ENCODE measurements at places on chromosomes 11 and 22.

GRCh38 chr11:125777309-125777708, 1.3 kb downstream of the PATE2 start:
- ATAC-seq, result no peak

- no peak for ATAC-seq
These were observed 29.5 kb downstream of the APOL5 start for GRCh38 chr22:35746946-35747703.

- ATAC-seq, result no peak
These were observed 55.5 kb upstream of the SLC5A12 start for GRCh38 chr11:26777372-26777808.

- no peak for ATAC-seq
These were observed 577.1 kb upstream of the CCDC90B start for GRCh38 chr11:83863272-83863671.

- no peak for ATAC-seq
These were observed 60.5 kb downstream of the IGLL1 start for GRCh38 chr22:23519442-23520157.

DNA sequence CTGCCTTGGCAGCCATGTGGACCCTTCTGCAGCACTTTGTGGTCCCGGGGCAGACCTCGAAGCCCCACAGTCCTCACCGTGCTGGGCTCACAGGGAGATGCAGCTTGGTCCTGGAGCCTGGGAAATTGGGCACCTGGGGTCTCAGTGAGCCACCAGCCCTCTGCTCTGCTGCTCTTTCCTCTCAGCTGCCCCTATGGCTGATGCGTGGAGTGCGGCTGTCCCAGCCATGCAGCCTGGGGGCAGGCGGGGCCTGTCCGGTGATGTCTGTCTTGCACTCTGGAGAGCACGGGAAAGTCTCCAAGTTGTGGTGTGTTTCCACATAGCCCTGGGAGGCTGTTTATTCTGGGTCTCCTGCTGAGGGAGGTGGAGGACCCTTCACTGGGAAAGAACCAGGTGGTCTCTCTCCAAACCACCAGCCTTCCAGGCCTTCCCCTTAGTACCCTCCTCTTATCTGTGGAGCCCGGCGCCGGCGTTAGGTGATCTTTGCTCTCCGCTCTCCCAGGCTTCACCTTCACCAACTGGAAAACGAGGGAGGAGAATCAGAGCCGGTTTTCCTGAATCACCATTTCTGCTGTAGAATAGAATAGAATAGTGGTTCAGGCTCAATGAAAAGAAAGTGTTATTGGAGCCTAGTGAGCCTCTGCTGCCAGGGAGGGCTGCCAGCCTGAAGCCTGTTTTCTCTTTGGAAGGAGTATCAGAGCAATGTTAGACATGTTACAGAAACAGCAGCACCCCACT, 41.2 kb upstream of the GRAMD4 start:
- ATAC-seq, result no peak

DNA sequence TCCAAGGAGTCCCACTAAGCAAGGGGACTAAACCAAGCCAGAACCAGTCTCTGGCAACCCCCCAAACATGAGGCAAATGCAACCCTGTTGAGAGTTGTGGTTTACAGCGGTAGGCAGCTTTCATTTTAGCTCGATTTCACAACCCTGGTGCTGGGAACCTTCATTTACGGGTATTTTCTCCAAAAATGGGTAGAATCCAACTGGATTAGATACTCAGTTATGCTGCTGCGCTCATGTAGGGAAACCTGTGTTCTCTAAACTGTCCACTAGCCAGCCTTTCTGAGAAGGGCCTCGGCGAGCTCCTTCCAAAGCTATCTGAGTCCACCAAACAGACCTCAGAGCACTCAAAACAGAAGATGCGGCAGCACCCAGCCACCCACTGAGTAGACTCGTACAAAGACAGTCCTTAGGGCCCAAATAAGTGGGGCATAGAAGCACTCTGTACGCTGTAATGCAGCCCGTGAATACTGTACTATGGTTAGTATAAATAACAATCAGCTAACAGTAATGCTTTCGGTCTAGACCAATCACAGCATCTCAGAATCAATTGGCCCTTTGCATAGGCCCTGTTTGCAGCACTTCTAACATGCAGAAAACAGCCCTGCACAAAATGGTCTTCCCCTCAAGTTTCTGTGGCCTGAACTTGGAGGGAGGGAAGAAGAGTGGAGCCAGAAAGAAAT, 104.7 kb downstream of the ETS1 start:
- peak; percentile 73 for ATAC-seq

- no peak for ATAC-seq
These were observed 14.1 kb upstream of the RASL10A start for GRCh38 chr22:29329581-29329980.

GRCh38 chr11:61828379-61828628, 204 bp downstream of the FADS2 start:
- ATAC-seq, result no peak

- peak; percentile 44 for ATAC-seq
These were observed 5.5 kb downstream of the TTC28 start for GRCh38 chr22:28674121-28674563.

- no peak for ATAC-seq
These were observed 163.3 kb upstream of the CCDC90B start for GRCh38 chr11:83449338-83449913.

DNA sequence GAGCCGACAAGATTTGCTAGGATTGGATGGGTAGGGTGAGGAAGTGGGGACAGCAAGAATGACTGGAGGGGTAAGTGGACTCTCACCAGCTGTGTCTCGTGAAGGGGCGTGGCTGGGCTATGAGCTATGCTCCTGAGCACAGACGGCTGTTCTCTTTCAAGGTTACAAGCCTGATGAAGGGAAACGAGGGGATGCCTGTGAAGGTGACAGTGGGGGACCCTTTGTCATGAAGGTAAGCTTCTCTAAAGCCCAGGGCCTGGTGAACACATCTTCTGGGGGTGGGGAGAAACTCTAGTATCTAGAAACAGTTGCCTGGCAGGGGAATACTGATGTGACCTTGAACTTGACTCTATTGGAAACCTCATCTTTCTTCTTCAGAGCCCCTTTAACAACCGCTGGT, 19.9 kb downstream of the F2 start:
- ATAC-seq, result no peak

- ATAC-seq, result no peak
These were observed 6.4 kb downstream of the GATD1 start for GRCh38 chr11:770642-771616.

GRCh38 chr11:32451808-32452207, 16.5 kb upstream of the WT1 start:
- ATAC-seq, result no peak

- ATAC-seq, result no peak
These were observed 37.2 kb downstream of the IGLL1 start for GRCh38 chr22:23542933-23543332.

DNA sequence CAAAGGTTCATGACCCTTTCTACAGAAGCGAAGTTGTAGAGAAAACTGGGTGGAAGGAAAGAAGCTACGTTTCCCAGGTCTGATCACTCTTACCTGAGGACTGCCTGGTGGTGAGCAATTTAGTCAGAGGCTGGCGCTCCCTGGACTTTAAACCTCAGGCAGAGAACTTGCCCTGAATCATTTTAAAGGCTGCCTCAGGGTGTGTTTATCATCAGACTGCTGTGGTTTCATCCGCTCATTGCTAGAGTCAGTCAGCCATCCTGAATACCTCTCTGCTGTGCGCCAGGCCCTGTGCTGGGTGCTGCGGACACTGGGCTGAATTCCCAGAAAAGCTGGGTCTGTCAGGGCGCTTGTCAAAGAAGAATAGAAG, 2.7 kb downstream of the DTX4 start:
- ATAC-seq, result no peak

DNA sequence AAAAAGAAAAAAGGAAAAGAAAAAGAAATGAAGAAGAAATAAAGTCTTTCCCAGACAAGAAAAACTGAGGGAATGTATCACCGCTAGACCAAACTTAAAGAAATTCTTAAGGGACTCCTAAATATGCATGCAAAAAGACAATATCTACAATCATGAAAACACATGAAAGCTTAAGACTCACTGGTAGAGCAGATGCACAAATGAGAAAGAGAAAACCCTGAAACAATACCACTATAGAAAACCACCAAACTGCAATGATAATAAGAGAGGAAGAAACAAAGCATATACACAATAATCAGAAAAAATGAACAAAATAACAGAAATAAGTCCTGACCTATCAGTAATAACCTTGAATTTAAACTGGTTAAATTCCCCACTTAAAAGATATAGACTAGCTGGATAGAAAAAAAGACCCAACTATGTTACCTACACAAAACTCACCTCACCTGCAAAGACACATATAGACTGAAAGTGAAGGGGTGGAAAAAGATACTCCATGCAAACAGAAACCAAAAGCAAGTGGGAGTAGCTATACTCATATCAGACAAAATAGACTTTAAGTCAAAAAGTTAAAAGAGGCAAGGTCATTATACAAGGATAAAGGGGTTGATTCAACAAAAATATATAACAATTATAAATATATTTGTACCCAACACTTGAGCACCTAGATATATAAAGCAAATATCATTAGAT, 61.3 kb upstream of the NARS2 start:
- ATAC-seq, result no peak

DNA sequence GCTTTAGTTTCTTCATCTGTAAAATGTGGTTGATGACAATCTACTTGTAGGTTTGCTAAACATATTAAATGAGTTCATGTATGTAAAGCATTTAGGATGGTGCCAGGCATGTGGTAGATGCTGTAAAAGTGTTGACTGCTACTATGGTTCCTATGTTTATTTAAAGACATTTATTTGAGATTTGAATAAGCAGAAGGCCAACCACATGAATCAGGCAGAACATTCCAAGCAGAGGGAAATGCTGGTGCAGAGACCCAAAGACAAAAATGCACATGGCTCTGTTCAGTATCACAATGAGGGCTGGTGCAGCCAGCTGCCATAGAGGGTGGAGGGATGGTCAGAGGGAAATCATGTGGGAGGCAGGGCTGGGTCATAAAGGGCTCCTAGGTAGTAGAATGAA, 156.2 kb upstream of the PDGFD start:
- no peak for ATAC-seq

DNA sequence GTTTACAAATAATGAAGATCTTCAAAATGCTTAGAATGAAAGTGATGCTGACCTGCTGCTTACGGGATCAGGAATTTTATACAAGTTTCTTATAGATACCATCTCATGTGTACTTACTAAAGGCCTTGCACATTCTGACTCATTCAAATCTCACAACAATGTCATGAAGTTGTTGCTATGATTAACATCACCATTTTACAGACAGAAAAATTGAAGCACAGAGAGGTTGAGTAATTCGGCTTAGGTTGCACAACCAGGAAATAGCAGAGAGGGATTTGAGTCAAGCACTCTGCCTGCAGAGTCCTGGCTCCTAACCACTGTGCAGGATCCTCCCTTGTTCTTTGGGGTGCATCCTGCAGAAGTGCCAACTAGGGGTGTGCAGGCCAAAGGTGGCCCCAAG, 471.9 kb downstream of the MIAT start:
- ATAC-seq, result no peak

DNA sequence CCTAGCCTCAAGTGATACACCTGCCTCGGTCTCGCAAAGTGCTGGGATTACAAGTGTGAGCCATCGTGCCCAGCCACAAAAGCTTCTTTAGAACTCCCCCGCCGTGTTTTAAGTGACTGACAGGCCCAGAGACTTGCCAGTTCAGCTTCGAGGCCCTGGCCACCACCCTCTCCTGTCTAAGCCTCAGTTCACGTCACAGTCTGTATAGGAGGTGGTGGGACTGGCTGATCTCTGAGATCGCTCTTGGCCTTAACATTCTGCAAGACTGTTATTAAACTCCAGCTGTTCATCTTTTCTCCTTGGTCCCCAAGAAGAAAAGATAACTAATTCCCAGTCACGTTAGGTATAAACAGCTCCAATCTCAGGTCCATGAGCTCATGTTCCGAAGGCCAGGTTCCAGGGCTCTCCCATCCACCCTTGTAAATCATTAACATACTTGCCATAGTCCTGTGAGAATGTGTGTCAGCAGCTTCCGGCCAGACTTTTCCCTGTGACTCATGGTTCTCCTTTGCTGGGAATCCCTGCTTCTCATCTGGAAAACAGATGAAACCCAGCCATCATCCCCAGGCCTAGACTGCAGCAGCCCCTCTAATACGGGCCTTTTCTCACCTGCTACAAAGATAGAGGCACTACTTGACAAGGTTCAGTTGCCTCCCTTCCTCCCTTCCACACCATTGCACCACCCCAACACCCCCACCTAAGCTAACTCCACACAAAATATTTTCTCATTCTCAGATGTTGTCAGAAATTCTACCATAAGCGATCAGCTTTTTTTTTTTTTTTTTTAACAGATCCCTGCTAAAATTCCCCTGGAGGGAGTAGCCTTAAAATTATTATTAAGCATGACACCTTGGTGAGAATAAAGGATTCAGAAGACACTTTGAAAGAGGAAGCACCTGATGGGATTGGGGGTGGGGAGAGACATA, 5.6 kb upstream of the KIAA0930 start:
- ATAC-seq, result no peak

DNA sequence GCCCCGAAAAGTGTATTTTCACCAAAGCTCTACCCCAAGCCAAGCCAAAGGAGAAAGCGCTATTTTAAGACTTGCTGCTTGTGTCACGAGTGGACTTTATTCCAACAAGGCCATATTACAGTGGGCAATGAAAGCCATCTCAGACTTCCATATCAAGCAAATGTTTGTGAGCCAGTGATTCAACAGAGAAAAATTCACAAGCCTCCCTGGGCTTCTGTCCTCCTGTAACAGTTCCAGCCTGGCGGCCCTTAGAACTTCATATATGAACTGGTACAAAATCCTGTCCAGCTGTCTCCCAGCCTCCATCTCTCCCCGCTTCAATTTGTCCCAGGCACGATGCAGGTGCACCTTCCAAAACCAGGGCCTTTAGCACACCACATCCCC, 11.2 kb downstream of the LARGE1 start:
- no peak for ATAC-seq

All from activated CD4-positive, CD25-positive, alpha-beta regulatory T cell treated with anti-CD3 and anti-CD28 coated beads, Interleukin-2, amount 50 U/mL, for 24 hours (primary cell).